ENCODE measurements at places on chromosomes 11 and 22.

GRCh38 chr22:39448205-39449054 lies 8.4 kb upstream of the MGAT3 start:
- DNase-seq, result no peak

- no peak for DNase-seq
These were observed 121.7 kb upstream of the CHORDC1 start for GRCh38 chr11:90344546-90344945.

DNA sequence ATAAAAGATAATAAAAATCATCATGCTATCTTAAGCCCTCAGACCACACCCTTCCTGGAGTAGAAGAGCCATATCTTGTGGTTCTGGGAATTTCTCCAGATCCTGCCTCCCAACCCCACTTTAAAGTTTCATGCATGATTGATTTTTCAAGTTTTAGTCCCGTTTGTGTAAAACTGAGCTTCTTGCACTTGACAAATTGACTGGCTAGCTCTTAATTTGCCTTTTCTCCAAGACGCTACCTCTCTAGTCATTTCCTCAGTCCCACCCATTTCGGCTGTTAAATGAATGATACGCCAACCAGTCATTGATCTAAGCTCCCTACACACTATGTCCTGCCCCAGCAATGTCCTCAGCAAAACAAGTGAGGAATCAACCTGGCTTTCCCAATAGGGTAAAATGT lies 71.8 kb upstream of the TEAD1 start:
- no peak for DNase-seq

GRCh38 chr11:23727794-23728193 lies 769.1 kb upstream of the LUZP2 start:
- DNase-seq, result no peak

DNA sequence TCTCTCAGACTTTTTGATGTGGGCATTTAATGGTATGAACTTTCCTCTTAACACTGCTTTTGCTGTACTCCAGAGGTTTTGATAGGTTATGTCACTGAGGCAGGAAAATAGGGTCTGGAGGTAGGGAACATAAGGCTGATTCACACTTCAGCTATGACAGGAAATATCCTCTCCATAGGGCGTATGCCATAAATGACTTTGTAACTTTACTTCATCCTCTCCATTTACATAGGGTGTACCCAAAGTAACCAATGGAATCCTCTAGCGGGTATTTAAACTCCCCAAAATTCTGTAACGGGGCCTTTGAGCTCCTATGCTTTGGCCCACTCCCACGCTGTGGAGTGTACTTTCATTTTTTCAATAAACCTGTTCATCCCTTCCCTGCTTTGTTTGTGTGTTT lies 49.5 kb downstream of the OR2AT4 start:
- no peak for DNase-seq

- DNase-seq, result no peak
These were observed 42.5 kb downstream of the RBFOX2 start for GRCh38 chr22:35986088-35986487.

- DNase-seq, result no peak
These were observed 30.3 kb downstream of the GNB1L start for GRCh38 chr22:19824212-19824925.

GRCh38 chr11:561148-562003 lies 606 bp downstream of the RASSF7 start:
- DNase-seq, result no peak

Data from stimulated activated CD8-positive, alpha-beta memory T cell treated with anti-CD3 and anti-CD28 coated beads, Interleukin-7, amount 100 ng/mL, for 24 hours (primary cell).